ENCODE measurements at places on chromosomes 3 and 15.

DNA sequence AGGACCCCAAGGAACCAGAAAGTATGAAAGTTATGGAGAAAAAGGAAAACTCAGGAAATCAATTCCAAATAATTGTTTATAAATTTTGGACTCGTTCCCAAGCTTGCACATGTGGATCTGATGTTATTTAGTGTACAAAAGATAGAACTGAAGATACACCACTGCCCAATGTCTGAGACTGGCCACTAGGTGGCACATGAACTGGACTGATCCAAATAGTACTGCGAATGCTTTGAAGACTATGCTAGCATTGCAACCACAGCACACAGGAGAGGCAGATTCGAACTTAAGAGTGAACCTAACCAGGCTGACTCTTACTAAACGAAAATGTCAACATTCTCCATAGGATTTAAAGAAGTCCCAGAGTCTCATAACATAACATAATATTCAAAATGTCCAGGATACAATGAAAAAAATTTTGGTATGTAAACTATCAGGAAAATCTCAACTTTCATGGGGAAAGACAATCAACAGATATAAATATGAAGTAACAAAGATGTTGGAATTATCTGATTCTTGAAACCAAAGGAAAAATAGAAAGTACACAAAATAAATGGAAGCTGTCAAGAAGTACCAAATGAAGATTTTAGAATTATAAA is 596.7 kb downstream of the FGF12 start:
- no peak for DNase-seq

DNA sequence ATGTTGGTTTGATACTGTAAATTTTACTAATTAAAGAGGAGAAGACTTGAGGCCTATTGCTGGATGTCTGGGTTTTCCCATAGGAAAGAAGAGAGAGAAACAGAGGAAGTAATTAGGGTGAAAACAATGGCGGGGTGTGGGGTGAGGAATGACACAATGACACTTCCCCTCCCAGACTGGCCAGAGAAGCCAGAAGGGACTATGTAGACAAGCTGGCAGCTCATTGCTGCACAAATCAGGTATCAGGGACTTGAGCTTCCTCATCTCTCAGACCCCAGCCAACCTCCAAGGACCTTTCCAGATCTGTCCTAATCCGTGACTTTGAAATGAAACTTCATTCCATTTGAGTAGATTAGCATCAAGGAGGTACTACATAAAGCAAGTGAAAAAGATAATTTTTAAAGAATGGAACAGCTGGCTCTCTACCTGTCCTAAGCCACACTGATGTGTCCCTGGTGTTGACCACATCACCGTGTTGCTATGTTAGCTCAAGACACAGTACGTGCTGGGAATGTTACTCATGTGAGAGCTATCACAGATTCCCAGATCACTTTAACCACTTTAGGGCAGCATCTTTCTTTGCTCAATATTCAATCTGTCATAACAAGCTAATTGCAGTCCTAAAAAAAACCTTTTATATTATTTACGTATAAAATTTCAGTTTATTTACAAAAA is 22.2 kb downstream of the TMEM212 start:
- DNase-seq = no peak

GRCh38 chr15:43518197-43518761 is 871 bp downstream of the MAP1A start:
- DNase-seq = no peak

DNA sequence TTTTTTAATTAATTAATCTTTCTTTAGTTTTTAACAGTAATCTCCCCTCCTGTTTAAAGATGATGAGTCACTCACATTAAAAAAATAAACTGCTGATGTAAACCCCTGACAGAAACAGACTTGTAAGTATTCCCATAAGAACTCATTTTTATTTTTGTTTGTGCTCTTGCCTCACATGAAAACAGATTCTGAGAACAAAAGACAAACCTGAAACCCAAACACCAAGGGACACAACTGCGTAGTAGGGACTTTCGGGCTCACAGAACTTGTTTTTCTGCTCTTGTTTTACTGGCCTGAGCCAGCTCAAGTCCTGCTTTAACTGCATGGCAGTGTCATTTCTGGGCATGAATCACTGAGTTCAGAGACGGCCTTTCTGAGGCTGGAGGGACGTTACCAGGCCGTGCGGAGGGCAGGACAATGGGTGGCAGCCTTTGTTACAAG is 600.8 kb downstream of the FOXP1 start:
- no peak for DNase-seq

DNA sequence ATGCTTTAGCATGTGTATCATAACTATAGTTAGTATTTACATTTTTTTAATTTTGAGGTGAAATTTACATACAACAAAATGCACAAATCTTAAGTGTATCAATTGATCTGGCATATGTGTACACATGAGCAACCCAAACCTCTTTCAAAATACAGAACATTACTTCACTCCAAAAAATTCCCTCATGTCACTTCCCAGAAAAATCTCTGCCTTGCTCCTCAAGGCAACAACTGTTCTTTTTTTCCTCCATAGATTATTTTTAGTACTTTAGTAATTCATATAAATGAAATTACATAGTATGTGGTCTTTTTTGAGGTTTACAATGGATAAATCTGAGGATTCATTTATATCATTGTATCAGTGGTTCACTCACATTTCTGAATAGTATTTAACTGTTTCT is 84.9 kb downstream of the TRIM42 start:
- no peak for DNase-seq

- DNase-seq = no peak
Measured at GRCh38 chr3:194057570-194058188, 78.3 kb upstream of the HES1 start.

GRCh38 chr3:23676093-23676492 is 129.7 kb upstream of the UBE2E1 start:
- no peak for DNase-seq

All from activated CD4-positive, alpha-beta T cell treated with anti-CD3 and anti-CD28 coated beads for 1 hour (primary cell).